Spleen (tissue), 13 donors: ENCODE measurements at places on chromosomes 12 and 14.

DNA sequence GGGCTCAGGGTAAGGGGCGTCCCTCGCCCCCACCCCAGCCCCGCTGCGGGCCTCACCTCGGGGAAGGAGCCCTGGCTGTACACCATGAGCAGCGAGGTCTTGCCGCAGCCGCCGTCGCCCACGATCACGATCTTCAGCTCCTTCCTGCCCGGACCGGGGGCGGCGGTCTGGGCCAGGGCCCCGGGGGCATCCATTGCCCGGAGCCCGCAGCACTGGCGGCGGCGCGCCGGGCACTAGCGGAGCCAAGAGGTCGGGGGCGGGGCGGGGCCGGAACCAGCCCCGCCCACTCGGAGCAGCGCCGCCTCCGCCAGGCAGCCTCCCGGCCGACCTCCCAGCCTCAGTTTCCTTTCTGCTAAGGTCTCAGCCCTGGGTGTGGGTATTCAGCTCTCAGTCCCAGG lies at the start of gene RHOF:
Gene RHOF (minus strand): TSS at position 249 of the 398 bp plus-strand sequence. CDS start 55 bp downstream, at position 194.
- no peaks in the 10 kb centered on the region for H3K27me3 ChIP-seq
- peak within 1 kb of the TSS; percentile 100 for H3K27ac ChIP-seq
- H3K36me3 ChIP-seq = peaks cover 10% of the 10 kb centered on the region
- H3K4me3 ChIP-seq = peak within 1 kb of the TSS; percentile 73
- DNase-seq = peak; percentile 95
- peaks cover 98% of the 10 kb centered on the region for H3K4me1 ChIP-seq

DNA sequence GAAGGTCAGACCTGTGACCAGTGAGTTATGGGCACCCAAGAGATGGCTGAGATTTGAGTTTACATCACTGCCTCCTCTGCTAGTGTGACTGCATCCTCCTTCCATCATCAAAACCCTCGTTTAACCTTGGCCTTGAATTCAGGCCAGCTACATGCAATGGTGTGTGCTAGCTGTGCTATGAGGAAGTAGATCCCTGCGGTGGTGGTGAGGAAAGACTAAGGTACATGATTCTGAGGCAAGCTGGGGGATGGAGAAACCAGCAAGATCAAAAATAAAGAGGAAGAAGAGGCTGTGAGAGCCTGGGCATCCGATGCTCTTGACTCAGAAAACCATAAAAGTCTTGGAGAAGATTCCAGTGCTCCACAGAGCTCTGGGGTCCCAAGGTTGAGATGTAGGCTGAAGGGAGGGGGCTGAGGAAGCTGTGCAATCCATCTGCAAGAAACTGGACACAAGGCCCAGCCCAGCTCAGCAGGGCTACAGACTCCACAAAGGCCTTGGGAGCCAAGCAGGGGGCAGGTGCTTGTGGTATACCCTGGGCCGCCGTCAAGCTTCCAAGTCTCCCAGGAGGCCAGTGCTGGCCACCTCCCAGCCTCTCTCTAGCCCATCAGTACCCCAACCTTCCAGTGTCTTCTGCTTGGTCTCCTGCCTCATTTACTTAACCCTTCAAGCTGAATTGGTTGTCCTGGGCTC lies 774.8 kb downstream of the VRK1 start:
- no peak overlapping the region for H3K4me3 ChIP-seq
- no peak overlapping the region for H3K27ac ChIP-seq
- peak; percentile 72 for DNase-seq
- H3K4me1 ChIP-seq = no peaks in the 10 kb centered on the region
- no peaks in the 10 kb centered on the region for H3K36me3 ChIP-seq
- H3K27me3 ChIP-seq = no peaks in the 10 kb centered on the region

GRCh38 chr12:54956818-54957641 lies 27.5 kb downstream of the TESPA1 start:
- peaks cover 20% of the 10 kb centered on the region for H3K4me1 ChIP-seq
- H3K36me3 ChIP-seq = no peaks in the 10 kb centered on the region
- H3K4me3 ChIP-seq = no peak overlapping the region

DNA sequence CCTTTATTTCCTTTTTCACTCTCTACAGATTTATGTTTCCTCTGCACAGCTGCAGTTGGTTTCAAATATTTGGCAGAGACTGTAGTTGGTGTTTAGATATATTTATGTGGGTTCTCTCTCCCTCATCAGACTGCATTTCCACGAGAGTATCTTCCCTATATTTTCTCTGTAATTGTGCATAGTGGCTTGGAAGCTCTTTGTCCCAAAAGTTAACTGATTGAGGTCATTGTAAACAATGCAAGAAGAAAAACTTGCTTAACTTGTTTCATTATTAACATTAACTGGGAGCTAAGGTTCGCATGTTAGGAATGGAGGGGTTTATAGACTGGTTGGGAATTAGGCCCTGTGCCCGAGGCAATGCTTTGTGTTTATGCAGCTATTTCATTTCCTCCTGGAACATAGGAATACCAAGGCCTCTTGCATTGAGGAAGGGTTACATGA lies 216.9 kb upstream of the HMGA2 start:
- H3K4me1 ChIP-seq = no peaks in the 10 kb centered on the region
- no peaks in the 10 kb centered on the region for H3K27me3 ChIP-seq
- H3K36me3 ChIP-seq = no peaks in the 10 kb centered on the region
- H3K27ac ChIP-seq = no peak overlapping the region
- H3K4me3 ChIP-seq = no peak overlapping the region

- no peaks in the 10 kb centered on the region for H3K36me3 ChIP-seq
- no peak overlapping the region for H3K4me3 ChIP-seq
- no peaks in the 10 kb centered on the region for H3K4me1 ChIP-seq
- H3K27ac ChIP-seq = no peak overlapping the region
Observed at GRCh38 chr12:25695574-25695973, 142.5 kb upstream of the LMNTD1 start.

DNA sequence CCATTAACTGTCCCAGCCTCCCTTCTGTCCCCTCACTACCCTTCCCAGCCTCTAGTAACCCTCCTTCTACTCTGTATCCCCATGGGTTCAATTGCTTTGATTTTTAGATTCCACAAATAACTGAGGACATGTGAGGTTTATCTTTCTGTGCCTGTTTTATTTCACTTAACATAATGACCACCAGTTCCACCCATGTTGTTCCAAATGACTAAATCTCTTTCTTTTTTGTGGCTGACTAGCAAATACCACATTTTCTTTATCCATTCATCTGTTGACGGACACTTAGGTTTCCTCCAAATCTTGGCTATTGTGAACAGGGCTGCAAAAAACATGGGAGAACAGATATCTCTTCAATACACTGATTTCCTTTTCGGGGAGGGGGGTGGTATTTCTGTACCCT lies 65.7 kb downstream of the PRKD1 start:
- no peaks in the 10 kb centered on the region for H3K36me3 ChIP-seq

GRCh38 chr12:116565963-116566362 lies 6.8 kb downstream of the MAP1LC3B2 start:
- no peak overlapping the region for H3K4me3 ChIP-seq
- H3K27me3 ChIP-seq = no peaks in the 10 kb centered on the region
- H3K36me3 ChIP-seq = no peaks in the 10 kb centered on the region

- no peak overlapping the region for H3K4me3 ChIP-seq
- H3K4me1 ChIP-seq = no peaks in the 10 kb centered on the region
- no peak overlapping the region for H3K27ac ChIP-seq
- DNase-seq = no peak
- no peaks in the 10 kb centered on the region for H3K36me3 ChIP-seq
Observed at GRCh38 chr14:53715193-53715721, 241.4 kb downstream of the BMP4 start.

DNA sequence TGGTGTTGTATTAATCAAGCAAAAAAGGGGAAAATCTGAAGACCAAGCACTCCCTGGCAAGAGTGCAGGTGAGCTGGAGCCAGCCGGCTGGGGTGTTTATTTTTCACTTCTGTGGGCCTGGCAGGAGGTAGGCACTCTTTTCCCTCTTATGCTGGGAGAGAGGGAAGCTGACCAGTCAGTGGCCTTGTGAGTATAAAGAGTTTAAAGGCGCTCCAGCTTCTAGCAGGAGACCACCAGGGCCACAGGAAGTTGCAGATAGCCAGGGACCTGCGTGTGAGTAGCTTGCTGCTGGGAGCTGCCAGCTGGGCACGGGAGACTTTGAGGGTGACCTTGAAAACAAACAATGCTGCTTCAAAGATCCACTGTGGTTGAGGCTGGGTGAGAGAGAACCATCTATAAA lies 217.4 kb upstream of the PWP1 start:
- no peak overlapping the region for H3K27ac ChIP-seq
- no peak overlapping the region for H3K4me3 ChIP-seq
- no peaks in the 10 kb centered on the region for H3K36me3 ChIP-seq
- DNase-seq = peak; percentile 67
- no peaks in the 10 kb centered on the region for H3K27me3 ChIP-seq
